ENCODE measurements at places on chromosomes 3 and 15. TPM values are rescaled to one million over a fixed set of nuclear protein-coding genes. Genes with fewer than 3 reads are reported as not detected.
A peak's percentile ranks its signal among the peaks of the same experiment; 100 is the strongest.

DNA sequence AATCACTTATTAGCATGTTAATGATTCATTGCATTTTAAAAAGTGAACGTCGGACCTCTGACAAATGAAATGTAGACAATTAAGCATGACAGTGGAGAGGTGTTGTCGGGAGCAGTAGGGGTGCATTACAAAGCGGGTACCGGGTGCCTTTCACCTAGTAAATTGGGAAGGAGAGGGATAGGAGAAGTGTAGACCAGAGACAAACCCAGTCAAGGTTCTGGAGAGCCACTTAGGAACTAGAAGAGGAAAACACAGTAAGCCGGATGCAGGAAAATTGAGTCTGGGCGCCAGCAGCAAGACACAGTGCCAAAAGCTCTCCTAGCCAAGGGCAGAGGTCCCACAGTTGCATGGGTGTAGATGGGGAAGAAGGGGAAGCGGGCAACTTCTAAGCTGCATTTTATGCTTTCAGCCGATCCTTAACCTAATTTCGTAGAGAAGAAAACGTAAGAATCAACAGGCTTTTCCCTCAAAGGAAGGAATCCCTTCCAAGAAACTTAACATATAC is 3.1 kb upstream of the CERS3 start:
- no peak for DNase-seq

GRCh38 chr15:63025460-63025859 is 17.1 kb upstream of the TPM1 start:
- no peak for DNase-seq

DNA sequence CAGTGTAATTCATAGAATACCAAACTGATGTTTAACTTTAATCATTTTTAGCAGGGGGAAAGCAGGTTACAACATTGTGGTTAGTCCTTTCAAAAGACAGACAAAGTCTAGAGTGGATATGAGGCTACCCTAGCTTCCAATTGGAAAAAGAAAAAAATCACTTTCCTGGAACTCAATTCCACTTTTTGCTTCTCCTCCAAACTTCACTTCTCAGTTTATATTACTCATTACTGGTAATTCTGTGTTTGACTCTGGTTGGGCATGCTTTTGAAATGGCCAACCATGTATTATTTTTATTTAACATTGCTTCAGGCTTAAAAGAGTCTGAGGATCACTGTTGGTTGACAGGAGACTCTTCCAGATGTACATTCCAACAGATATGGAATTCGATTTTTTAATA is 84.8 kb downstream of the RAP2B start:
- peak; percentile 87 for DNase-seq

- DNase-seq, result no peak
Measured at GRCh38 chr3:158974904-158975303, 173.1 kb downstream of the MFSD1 start.

DNA sequence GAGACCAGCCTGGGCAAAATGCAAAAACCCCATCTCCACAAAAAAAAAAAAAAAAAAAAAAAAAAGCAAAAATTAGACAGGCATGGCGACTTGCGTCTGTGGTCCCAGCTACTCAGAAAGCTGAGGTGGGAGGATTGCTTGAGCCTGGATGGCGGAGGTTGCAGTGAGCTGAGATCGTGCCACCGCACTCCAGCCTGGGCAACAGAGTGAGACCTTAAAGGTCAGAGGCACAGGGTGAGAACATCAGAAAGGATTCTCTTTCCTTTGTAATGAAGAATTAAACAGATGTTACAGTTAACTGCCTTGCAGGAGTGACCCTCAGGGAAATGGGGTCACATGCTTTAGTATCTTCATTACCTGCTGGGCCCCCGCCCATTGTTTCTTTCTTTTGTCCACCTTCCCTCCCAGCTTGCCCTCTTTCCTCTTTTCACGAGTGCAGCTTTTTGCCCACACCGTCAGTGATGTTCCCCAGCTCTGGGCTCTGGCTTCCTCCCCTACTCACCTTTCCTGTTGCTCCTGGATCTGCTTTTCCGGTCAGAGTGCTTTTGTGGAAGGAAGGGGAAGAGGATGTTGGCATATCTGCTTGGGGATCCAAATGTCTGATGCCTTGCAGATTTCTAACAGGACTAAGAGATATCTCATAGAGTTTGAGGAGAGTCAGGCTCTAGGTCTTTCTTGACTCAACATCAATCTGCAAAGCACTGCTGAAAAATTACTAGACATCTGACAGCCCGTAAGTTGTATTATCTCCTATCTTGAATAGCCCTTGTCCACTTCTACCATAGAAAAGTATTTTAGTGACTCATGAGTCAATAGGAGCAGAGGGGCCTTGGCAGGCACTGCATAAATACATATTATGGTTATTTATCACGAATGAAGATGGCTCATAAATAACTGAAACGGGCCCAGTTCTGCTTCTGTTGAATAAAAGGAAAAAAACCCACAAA is 35.6 kb upstream of the NDUFB4 start:
- DNase-seq, result no peak

DNA sequence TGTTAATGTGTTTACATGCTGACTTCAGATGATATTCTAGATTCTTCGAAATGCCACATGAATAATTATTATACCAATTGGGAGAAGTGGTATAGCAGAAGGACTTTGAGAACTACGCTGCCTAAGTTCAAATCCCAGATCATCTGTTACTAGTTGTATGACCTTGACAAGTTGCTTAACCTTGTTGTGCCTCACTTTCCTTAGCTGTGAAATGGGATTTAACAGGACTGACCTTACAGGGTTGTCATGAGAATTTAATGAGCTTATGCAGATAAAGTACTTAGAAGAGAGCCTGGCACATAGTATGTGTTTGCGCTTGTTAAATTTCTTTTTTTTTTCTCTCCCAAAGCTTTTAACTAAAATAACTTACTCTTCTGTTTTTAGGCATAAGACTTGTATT is 24.4 kb downstream of the WDR76 start:
- no peak for DNase-seq

DNA sequence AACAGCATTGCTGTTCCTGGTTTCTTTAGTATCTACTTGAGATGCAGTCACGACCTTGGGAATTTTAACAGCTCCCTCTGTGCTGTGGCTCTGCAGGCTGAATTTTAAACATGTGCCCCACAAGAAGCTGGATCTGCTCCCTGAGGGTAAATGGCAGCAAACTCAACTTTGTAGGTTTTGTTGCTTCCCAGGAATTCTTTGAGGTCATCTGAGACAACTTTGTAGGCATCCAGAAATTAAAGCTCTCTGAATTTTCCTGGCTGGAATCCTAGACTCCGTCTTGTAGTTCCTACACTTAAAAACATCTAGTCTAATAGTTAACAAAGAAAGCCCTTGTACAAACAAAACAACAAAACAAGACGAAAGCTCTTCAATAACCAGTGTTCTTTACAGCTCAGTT is 366.3 kb downstream of the FEZF2 start:
- peak; percentile 65 for DNase-seq

DNA sequence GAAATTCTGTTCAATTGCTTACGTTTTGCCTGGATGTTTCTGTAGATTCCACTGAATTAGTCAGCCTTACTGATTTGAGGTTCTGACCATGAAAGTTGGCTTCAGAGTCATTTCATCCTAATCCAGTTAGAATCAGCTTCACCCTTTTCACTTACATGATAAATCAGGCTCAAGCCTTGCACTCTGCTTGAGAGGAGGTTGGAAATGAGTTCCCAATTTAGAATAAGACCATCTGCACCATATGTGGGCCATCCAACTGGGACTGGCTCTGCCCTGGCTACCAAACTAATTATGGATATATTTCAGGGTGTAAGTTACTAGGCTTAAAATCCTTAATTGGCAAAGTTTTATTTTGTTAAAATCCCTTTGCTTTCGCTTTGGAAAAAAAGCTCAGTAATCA is 255.7 kb downstream of the CHL1 start:
- no peak for DNase-seq

- DNase-seq, result no peak
Measured at GRCh38 chr3:153160451-153161137, 1.4 kb upstream of the RAP2B start.

DNA sequence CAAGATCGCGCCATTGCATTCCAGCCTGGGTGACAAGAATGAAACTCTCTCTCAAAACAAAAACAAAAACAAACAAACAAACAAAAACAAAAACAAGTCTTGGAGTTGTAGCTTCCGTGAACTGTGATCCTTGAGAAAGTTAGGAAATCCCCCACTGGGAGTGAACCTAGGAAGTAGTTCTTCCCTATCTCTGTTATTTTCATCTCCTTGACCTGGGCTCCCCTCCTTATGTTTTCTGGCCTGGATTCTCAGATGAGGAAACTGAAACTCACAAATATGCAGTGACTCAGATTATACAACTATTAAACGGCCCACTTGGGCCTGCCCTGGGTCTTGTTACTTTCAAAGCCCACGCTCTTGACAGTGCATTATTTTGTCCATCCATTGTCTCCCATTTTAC is 29.7 kb downstream of the SAXO2 start:
- DNase-seq, result no peak

DNA sequence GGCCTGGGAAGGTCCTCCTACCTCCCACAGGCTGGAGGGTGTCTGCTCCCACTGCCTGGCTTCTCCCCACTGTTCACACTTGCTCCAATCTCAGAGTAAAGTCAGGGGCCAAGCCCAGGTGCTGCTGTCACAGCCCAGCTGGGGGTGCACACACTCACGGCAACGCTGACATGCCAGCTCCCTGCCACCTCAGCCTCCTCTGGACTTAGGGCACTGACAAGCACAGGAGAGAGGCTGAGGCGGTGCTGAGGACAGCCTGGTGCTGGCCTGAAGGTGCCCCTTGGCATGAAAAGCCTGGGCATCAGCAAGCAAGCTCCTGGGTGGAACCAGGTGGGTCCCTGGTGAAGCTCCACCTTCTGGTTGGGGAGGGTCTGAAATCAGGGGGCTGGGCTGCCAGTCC is 53.0 kb downstream of the LSAMP start:
- DNase-seq, result no peak

GRCh38 chr15:50543556-50543955 is 2.9 kb downstream of the USP50 start:
- DNase-seq, result no peak

GRCh38 chr15:51726302-51727073 is 11.0 kb downstream of the LYSMD2 start:
- peak; percentile 40 for DNase-seq

GRCh38 chr3:76131396-76132153 is 346.2 kb upstream of the ZNF717 start:
- no peak for DNase-seq

DNA sequence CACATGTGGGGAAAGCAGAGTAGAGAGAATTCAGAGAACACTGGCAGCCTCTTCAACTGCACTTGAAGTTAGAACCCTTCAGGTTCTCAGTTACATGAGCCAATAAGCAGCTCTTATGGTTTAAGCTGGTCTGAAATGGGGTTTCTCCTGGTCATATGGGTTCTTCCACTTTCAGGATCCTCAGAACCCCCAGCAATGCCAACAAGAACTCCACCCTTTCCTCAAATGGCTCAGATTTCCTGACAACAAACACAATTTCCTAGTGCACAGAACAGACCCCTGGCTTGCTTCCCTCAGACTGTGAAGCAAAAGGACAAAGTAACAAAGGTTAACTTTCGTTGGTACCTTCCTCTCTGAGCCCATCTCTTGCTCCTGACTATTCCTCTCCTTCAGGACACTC is 23.9 kb upstream of the FRMD4B start:
- no peak for DNase-seq

GRCh38 chr3:192397012-192397411 is 330.3 kb downstream of the FGF12 start:
- no peak for DNase-seq

DNA sequence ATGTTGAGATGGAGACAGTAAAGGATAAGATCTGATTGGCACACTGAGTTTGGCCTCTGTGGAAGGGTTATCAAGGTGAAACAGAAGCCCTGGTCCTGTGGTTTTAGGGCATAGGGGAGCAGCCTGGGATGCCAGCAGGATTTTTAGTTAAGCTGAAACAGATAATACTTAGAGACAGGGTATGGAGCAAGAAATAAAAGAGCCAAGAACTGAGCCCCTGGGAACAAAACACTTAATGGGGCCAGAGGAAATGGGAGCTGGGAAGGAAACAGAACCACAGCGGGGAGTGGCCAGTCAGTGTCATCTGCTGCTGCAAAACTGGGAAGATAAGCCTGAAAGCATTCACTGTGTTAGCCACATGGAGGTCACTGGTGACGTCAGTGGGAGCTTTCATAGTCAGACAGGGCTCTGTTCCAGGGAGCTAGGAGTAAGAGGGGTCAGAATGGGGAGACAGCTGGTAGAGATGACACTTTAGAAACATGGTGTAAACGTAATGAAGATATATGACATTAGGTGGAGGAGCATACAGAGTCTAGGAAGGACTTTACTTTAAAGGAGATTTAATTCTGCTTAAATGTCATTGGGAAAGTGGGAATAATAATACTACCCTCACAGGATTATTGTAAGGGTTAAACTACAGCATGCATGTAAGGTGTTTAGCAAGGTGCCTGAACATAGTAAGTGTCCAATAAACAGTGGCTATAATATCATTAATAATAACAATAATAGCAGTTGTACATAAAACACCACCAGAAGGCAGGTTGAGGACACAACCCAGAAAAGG is 172.7 kb upstream of the CTNNB1 start:
- no peak for DNase-seq

- DNase-seq, result no peak
Measured at GRCh38 chr15:33559207-33559890, 248.6 kb downstream of the RYR3 start.

DNA sequence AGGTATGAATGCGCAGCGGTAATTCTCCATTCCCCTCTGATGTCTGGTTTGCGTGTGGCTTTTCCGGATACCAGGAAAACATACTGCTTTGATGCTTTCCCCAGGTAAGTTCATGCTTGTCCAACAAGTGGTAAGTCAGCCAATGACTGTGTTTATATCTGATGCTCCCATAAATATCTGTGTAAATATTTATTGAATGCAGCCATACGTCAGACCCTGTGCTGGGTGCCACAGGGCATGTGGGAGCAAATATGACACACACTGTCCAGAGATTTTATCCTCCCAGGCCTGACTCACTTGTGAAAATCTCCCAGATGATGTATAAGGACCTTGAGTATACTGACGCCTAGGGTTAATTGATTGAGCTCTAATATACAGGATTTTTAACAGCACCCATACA is 29.6 kb upstream of the CEMIP start:
- no peak for DNase-seq

DNA sequence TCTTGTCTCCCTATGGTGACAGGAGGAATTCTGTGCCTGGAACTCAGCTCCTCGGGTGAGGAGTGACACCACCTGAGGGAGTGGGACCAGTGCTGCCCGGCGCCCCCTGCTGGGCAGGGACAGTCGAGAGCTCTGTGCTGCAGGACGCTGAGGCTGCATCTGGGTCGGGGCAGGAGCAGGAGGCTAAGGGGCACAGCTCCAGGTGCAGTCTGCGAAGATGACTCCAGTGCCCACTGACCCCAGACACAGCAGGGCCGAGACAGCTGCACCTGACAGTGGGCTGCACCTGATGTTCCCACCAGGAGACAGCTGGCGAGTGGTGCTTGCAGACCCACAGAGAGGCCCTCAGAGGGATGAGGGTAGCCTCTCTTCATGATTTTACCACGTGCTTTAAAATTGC is 152.9 kb downstream of the ATP10A start:
- no peak for DNase-seq

GRCh38 chr3:196181127-196181546 is 30.1 kb downstream of the ZDHHC19 start:
- no peak for DNase-seq

CLDND1 gene
- 73.8 TPM for polyA plus RNA-seq

GOLGA6D gene
- not detected for polyA plus RNA-seq

GPR87 gene
- not detected for polyA plus RNA-seq

LRRC2 gene
- 1.2 TPM for polyA plus RNA-seq

IL17RD gene
- 0.60 TPM for polyA plus RNA-seq

SCN11A gene
- polyA plus RNA-seq, result 0.02 TPM

RPUSD2 gene
- 9.3 TPM for polyA plus RNA-seq

USP8 gene
- polyA plus RNA-seq, result 53.3 TPM

HACD2 gene
- polyA plus RNA-seq, result 29.8 TPM

ZNF80 gene
- not detected for polyA plus RNA-seq

CTDSPL2 gene
- polyA plus RNA-seq, result 35.0 TPM

KBTBD13 gene
- not detected for polyA plus RNA-seq

CERS3 gene
- polyA plus RNA-seq, result not detected

SRGAP3 gene
- 0.75 TPM for polyA plus RNA-seq
